ENCODE measurements at places on chromosomes 3 and 15. TPM values are rescaled to one million over a fixed set of nuclear protein-coding genes. Genes with fewer than 3 reads are reported as not detected.

Gene CCDC80
- total RNA-seq: 17.3 TPM

Gene DPPA2
- total RNA-seq: not detected

Gene UCN2
- 0.11 TPM for total RNA-seq

Gene GXYLT2
- total RNA-seq: 0.09 TPM

Gene PAK2
- total RNA-seq: 82.7 TPM

Gene TMEM45A
- total RNA-seq: 12.0 TPM

Gene AGTR1
- total RNA-seq: not detected

Gene ZNF774
- total RNA-seq: 1.2 TPM

Gene KCNAB1
- total RNA-seq: not detected
